ENCODE measurements at places on chromosomes 6 and 20.

- DNase-seq = no peak
Observed at GRCh38 chr20:61769286-61769832, 296.3 kb downstream of the TAF4 start.

GRCh38 chr6:73695619-73696421 is at the start of gene CD109:
TSS of gene CD109 (plus strand) at chr6:73696203. CDS start at chr6:73696216, 13 bp downstream.
- DNase-seq = peak; percentile 52

GRCh38 chr6:66993272-66993671 is 1286.2 kb upstream of the EYS start:
- DNase-seq = no peak

GRCh38 chr6:83578057-83578456 is 65.7 kb downstream of the PRSS35 start:
- DNase-seq = no peak

GRCh38 chr6:89258912-89259311 is 41.8 kb upstream of the GABRR1 start:
- DNase-seq = no peak

GRCh38 chr6:52106994-52107393 is 19.6 kb upstream of the PKHD1 start:
- no peak for DNase-seq

DNA sequence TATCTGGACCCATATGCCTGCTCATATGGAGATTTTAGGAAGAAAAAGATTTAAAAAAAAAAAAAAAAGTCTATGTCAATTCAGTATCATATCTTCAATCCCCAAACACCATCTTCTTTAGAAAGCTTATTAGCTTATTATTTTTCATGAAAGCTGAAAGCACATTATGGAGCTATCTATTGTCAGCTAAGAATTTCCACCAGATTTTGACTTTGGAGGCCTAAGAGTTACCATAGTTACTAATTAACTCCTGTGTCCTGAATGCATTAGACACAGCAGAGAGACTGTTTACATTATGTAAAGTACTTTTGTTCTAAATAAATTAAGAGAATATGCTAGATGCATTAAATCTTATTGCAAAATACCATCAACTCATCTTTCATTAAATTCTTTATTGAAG is 255.5 kb upstream of the NRSN1 start:
- DNase-seq = peak; percentile 40
